ENCODE measurements at places on chromosomes 1 and 21.

DNA sequence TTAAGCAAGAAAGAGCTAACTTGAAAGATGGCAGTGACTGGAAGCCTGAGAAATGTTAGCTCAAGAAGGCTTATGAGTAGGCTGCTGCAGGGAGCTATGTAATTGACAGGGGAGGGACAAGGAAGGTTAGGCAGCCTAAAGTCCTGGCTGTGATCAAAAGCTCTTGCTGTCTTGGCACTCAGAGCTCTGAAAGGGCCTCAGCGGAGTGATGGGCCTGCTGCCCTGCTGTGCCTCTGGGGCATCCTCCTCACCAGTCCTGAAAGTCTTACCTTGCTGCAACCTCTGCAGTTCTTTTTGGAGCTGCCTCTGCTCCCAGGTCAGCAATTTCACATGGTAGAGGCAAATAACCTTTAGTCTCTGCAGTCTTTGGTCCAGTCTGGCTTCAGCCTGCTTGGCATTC lies 1.8 kb downstream of the CCDC190 start:
- no peak for DNase-seq

DNA sequence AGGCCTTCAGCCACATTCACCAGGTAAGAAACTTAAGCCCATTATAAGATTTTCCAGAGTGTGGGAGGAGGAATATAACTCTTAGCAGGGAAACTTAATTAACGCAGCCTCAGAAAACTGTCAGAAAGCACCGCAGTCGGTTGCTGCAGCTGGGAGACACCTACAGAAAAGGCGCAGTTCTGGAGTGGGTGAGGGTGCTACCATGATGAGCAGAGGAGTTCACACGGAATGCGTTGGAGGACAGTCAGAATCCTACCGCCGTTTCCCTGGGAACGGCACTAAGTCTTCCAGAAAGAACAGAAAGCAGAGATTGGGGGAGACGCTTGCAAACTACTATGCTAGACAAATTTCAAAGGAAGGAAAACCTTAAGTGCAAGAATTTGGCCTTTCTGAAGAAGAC lies 6.4 kb downstream of the ACTN2 start:
- DNase-seq = no peak

GRCh38 chr1:246591958-246592357 lies 25.7 kb downstream of the CNST start:
- no peak for DNase-seq

DNA sequence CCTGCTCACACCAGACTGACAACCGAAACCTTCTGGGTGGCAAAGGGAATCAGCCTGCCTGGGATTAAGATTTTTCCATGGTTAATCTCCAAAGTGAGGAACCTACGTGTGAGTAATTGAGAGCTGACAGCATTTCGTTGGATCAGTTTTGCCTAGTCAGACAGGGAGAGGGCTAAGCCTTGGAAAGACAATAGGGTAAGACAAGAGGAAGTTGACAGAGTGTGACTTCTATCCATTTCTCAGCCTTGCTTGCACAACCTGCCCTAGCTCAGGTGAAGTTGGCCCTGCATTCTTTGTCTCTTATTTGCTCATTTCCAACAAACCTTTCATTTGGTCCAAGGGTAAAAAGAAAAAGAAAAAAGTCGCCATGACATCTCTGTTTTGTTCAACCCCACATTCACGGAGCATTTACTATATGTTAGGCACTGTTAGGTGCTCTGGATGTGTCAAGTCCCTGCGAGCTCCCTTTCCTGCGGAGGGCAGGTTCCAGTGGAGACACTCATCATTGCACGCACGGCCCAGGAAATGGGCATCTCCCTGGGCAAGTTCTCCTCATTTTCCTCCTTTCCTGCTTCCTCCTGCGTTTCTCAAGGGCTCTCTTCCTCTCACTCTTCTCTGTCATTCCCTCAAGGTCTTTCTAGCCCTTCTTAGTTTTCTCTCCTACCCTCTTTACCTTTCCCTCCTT lies 23.3 kb downstream of the KIRREL1 start:
- DNase-seq = no peak

DNA sequence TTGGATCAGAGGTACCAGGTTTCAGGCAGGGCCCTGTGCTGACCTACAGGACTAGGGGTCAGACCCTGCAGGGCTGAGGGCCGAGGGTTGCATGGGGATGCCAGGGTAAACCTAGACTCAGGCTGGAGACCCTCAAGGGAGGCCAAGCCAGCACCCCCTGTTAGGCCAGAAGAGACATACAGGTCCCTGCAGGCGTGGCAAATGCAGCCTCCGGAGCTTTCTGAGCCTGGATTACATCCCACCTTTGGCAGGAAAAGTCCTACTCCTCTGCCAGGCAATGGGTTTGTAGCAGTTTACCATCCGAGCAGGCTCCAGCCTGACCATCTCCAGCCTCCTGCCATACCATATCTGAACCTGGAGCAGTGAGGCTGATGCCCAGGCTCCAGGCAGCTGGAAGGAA lies 425.3 kb downstream of the NPHP4 start:
- DNase-seq = no peak

GRCh38 chr1:204940591-204940990 lies 69.9 kb downstream of the NFASC start:
- DNase-seq = no peak

GRCh38 chr1:214386747-214387146 lies 105.8 kb downstream of the SMYD2 start:
- peak; percentile 15 for DNase-seq

- no peak for DNase-seq
Observed at GRCh38 chr1:6521536-6521935, 30.1 kb upstream of the PLEKHG5 start.

DNA sequence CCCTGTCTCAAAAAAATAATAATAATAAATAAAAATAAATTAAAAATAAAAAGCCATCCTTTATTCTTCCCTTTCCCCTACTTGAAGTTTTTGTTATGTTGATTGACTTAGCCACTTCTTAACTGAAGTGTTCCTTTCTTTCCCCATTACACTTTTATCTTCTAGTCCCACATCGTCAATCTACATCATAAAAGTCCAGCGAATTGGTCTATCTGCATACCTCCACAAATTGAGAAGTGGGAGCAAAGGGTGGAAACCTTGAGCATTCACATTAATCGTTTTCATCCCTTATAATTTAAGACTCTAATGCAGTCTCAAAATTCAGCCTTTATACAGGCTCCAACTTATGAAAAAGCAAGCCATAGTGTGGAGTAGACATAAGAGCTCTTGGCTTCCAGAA lies 6.5 kb upstream of the ZYG11A start:
- no peak for DNase-seq

DNA sequence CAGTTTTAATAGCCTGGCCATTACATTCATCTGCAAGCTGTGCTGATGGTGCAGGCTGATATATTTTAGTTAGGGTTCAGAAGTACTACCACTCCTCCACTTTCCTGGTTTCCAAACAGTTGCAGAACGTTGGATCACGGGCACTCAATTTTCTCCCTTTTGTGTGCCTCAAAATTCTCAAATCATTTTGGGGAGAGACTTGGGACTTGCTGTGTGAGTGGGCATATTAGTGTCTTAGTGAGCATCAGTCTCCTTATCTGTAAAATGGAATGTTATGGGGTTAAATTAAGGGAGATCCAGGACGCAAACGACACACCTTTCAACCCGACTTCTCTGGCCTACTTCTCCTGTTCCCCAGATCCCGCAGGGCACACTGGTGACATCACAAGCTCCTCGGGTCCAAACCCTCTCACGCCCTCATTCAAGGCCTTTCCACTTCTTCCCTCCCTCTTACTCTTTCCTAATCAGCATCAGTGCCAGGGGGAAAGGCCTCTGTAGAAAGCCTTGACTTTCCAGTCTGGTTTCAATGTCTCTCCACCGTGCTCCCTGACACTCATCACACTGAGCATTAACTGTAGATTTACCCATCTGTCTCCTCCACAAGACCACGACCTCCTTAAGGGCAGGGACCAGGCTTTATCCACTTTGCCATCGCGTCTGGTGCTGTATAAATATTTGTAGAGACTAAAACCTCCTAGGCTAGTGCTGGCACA lies 1.2 kb downstream of the PIGP start:
- DNase-seq = no peak

GRCh38 chr1:181855380-181855779 lies 206.1 kb downstream of the ZNF648 start:
- no peak for DNase-seq

- DNase-seq = no peak
Observed at GRCh38 chr1:156842618-156843300, 16.2 kb downstream of the INSRR start.

GRCh38 chr1:60842304-60842703 lies 240.1 kb upstream of the NFIA start:
- no peak for DNase-seq

DNA sequence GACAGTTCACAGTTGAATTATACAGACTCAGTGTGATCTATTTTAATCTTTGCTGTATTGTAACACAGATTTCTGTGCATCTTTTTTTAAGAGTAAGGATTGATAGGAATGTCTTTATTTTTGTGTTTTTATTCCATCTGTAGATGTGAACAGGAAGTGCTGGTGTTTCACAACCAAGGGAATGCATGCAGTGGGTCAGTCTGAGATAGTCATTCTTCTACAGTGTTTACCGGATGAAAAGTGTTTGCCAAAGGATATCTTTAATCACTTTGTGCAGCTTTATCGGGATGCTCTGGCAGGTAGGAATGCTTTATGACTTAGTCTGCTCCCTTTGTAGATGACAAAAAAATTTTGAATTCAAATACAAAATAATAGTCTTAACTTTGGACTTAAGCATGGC lies 84.5 kb downstream of the CC2D1B start:
- no peak for DNase-seq

DNA sequence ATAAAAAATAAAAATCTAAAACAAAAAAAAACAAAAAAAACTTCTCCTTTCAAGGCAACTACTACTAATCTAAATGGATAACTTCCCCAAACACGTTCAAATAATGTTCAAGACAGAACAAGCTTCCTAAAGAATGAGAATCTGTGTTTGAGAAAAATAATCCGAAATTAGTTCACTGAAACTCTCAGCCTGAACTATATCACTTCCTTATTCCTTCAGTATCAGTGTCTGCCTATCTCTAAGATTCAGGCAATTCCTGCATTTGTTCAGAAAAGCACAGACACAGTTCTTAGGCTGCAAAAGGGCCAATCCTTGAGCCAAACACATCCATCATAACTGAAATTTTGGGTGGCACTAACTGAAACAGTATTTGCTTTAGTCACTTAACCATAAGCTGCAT lies 22.4 kb downstream of the DSTYK start:
- no peak for DNase-seq

GRCh38 chr1:167158111-167158812 lies 62.4 kb upstream of the POU2F1 start:
- no peak for DNase-seq

GRCh38 chr1:178533121-178533946 lies 20.4 kb downstream of the TEX35 start:
- no peak for DNase-seq

- DNase-seq = no peak
Observed at GRCh38 chr1:84367219-84367618, 31.1 kb upstream of the DNASE2B start.

DNA sequence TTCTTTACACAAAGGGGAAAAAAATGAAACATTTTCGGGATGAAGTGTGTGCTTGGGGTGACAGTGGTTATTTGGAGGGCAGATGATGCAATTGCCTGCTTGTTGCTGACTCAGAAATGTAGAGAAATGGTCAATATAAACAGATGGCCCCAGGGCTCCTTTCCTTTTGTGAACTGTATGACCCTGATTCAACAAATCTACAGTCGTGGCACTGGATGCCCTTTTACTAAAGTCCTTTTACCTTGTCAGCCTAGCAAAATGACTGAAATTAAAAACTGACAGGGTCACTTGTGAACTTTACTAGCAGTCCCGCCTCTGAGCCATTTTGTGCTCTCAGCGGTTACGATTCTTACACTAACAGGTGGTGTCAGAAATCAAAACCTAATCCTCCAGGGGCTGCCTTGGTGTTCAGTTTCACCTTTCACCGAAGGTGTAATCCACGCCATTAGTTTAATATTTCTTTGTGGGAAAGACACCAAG lies 49.8 kb downstream of the GREM2 start:
- DNase-seq = no peak

DNA sequence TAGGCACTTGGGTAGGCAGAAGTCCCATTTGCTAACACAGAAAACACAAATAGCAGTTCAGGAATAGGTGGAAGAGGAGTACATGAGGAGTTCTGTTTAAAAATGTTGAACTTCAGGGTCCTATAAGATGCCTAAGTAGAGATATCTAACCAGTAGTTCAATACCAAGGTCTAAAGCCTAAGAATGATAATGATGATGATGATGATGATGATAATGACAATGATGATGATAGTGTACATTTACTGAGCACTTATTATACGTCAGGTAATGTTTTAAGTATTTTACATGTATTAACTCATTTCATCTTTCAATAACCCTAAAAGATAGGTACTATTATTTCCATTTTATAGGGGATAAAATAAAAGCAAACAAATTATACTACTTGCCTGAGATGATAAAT lies 50.1 kb downstream of the GDAP2 start:
- DNase-seq = no peak

DNA sequence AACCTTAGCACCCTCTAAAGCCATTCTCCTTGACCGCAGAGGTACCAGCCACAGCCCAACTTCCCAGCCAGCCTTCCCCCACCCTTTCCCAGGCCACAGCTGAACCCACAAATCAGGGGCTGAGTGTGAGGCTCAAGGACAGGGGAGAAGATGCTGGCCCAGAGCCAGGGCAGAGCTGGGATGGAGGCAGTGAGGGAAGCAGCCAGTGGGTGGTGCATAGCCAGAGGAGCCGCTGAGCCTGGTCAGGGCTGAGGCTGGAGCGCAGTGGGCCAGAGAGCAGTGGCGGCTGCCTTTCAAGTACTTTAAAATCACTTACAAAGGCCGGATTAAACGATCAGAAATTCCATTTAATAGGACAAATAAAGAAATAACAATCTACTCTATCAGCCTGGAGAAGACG lies 36.3 kb downstream of the DMAP1 start:
- DNase-seq = no peak

DNA sequence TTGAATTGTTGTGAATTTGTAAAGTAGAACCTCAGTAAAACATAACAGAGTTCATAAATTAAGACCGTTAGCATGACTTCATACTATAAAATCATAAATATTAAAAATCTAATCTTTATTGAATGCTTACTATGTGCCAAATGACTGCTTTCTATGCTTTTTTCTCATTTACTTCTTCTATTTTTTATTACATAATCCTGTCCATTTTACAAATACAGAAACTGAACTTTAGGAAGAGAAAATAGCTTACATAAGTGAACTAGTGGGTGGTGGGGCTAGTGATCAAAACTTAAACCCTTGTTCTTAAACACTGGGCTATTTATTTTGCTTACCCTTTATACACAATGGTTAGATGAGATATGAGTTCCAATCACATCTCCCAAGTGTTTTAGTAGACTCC lies 122.3 kb downstream of the ZC3H11B start:
- no peak for DNase-seq

- DNase-seq = no peak
Observed at GRCh38 chr1:178633056-178633455, 92.0 kb upstream of the RALGPS2 start.

DNA sequence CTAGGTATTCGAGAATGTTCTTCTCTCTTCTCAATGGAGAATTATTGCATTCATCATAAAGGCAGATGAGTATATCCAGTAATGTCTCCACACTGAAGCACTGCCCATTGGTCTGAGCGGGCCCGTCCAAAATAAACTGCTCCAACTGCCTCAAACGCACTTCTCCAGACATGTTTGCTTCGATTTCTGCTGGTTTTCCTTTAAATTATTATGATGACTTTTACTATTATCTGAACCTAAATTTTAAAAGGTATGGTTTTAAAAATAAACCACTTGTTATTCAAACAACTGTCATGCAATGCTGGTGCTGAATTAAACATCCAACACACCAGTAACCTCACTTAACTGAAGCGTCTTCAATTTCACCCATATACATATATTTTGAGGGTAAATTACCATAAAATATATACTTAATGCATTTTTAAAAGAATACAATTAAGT lies 1.3 kb downstream of the CDC42BPA start:
- peak; percentile 45 for DNase-seq

GRCh38 chr1:17523321-17524041 lies 16.0 kb upstream of the ARHGEF10L start:
- no peak for DNase-seq
